ENCODE measurements at places on chromosomes 4 and X. TPM values are rescaled to one million over a fixed set of nuclear protein-coding genes. Genes with fewer than 3 reads are reported as not detected.
A peak's percentile ranks its signal among the peaks of the same experiment; 100 is the strongest.

- no peak for DNase-seq
These were observed 93.0 kb downstream of the ZNF518B start for GRCh38 chr4:10364194-10364593.

Gene GNRHR
- not detected for total RNA-seq

DNA sequence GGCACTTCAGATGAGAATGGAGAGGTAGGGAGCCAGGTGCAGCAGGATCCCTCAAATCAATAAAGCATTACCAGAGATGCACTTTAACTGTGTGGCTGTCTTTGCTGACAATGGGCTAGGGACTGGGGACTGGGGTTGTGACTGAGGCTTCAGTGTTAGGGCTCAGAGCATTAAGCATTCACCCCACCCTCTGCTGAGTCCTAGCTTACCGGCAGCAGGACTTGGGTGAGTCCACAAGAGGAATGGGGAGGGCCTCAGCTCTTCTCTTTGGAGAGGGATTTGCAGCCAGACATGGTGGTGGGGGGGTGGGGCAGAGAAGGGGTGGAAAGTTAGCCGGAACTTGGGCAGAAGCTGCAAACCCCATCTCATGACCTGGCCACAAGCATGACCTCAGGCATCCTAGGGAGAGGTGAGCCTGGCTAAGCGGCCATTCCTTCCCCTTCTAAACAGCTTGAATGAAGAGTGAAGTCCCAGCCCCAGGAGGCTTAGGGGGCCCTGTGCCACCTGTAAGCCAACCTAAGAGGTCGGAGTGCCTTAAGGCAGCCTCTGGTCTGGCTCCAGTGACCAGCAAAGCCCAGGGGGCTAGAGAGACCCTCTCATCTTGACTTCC lies 78.4 kb downstream of the STARD8 start:
- no peak for DNase-seq

Gene ARX
- 13.4 TPM for total RNA-seq

- no peak for DNase-seq
These were observed 19.2 kb downstream of the YY2 start for GRCh38 chrX:21875013-21875412.

- peak; percentile 45 for DNase-seq
These were observed 73.1 kb downstream of the WFS1 start for GRCh38 chr4:6342530-6343293.

DNA sequence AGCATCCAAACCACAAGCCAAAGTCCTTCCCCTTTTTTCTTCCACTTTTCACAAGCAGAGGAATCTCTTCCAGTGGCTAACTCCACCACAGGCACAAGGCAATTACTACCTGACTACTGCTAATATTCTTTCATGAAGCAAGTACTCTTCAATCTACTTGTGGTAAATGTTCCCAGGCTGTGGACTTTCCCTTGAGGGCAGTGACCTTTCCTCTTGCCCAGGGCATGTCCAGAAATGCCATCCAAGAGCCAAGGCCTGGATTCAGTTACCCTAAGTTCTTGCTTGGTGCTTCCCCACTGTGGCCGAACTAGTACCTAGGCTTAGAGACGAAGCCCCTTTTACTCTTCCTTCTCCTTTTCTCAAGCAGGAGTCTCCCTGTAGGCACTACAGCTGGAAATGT lies 400.7 kb downstream of the DCAF12L2 start:
- DNase-seq = no peak

Gene GPRASP2
- total RNA-seq = 71.4 TPM

DNA sequence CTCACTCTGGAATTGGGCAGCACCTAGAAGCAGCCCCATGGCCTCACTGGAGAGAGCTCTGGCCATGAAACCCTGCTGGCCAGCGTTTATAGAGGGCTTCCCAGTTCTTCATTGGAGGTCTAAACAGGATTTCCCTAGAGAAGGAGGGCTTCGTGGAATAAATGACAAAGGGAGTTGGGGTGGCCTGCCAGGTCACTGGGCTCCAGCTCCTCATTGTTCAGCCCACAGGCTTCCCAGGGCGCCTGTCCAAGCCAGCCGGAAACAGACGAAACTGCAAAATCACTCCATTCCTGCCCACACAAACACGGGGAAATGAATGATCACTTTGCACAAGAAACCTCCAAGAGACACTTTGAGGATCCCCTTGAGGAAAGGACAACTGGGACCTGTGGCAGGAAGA lies 189.7 kb downstream of the TSPAN5 start:
- DNase-seq = peak; percentile 57

DNA sequence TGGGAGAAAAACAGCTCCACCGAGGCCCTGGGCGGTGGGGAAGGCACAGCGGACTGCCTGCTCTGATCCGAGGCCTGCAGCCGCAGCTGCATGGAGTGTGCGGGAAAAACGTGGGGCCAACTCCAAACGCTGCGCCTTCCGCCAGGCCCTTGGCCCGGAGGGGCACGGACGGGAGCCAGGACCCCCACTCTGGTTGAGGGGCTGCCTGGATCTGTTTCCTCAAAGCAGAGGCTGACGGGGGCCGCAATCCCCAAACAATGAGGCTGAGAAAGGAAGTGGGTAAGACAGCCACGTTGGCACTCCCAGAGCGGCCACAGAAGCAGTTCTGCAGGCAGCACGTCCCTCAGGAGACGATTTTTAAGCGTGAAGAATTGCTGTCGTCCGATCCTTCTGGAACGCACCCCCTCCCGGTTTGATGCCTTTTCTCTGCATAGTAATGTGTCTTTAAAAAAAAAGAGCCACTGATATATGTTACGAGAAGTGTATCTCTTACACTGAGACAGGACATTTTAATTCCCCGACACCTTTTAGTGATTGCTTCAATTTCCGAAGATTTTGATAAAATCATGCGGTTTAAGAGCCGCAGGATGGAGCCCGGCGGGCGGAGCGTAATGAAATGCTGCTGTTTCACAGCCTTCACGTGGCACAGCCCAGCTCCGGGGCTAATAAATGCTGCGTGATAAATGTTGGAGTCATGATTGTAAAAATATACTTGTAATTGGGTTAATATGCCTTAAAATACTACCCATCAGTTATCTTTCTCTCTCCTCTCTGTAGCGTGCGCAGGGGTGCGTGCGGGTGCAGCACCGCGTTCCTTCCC lies 85.7 kb downstream of the FAM53A start:
- no peak for DNase-seq

Gene RBM47
- 10.5 TPM for total RNA-seq

Gene SFRP2
- 10.2 TPM for total RNA-seq

DNA sequence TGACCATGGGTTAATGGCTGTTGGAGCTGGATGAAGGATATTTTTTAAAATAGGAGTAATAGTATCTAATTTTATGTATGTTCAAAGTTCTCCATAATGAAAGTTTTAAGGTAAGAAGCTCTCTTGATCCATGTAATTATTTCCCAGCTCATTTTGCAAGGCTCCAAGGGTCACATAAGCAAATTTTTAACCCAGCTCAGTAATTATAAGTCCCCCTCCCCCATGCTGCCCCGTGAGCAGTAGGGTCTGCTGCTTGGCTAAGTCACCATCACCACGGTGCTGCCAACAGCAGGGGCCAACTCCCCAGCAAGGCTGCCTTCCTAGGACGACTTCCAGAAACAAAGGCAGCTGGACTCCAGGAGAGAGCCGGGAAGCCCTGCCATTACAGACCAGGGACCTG lies 340.0 kb downstream of the FBXW7 start:
- no peak for DNase-seq

Gene CCDC110
- total RNA-seq = 3.3 TPM

GRCh38 chr4:54230484-54231418 lies 1.7 kb downstream of the PDGFRA start:
- DNase-seq = no peak

Gene VCX3A
- not detected for total RNA-seq

DNA sequence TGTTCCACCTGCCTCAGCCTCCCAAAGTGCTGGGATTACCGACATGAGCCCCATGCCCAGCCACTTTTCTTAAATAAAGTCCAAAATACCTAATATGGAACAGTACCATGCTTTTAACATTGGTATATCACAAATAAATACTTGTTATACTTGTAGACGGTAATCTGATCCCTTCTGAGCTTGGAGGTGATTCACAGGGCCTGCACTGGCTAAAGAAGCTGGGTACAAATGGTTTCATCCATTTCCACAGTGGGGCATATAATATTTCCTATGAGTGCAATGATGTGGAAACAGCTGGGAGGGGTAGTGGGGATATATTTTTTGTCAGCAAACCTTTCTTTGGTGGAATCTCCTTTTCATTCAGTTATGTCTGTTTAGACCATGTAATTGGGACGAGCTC lies 35.8 kb downstream of the PLK4 start:
- no peak for DNase-seq

DNA sequence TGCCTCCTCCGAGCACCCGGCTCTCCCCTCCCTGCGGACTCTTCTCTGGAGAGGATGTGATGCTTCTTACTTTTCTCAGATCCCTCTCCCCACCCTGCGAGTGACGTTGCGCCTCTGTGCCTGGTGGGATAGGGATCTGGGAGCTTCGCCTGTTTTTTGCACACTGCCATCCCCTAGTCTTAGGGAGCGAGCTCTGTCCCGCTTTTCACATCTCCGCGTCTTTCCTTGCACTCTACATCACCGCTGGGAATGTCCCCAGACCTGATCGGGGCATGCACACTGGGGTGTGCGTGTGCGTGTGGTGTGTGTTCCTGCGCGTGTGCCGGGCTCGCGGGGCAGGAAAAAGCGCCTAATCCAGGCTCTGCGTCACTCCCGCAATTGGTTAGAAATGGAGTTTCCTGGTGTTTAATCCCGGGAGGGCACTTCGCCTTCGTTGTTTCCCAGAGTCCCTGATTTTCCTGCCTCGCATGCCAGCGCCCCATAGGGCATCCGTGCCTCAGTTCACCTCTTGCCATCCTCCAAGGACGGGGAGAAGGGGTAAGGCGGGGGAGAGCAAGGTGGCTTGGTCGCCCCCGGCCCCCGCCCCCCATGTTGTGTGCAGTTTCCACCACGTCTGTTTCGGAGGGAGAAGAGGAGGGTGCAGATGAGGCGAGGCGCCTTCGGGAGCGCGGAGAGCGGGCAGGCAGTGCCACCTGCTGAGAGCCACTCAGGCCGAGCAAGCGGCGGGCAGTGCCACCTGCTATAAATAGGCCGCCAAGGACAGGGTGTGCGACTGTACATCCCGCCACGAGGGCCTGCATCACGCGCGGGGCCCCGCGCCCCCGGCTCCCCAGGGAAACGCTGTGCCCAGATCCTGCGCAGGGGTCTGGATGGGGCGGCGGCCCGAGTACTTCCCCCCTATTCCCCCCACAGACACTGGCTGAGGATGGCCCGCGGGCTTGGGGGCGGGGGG lies 759 bp upstream of the TBC1D1 start:
- peak; percentile 77 for DNase-seq

GRCh38 chr4:150769248-150769647 lies 187.3 kb downstream of the MAB21L2 start:
- no peak for DNase-seq

- no peak for DNase-seq
These were observed 507.2 kb downstream of the PABPC4L start for GRCh38 chr4:133694416-133694815.

GRCh38 chr4:98509721-98510120 lies 148.7 kb downstream of the TSPAN5 start:
- DNase-seq = no peak

All from dorsolateral prefrontal cortex (tissue), 122 donors.